NCI-H2029 treated with DMSO at 0.1 percent for 48 hours (cell line): ENCODE measurements at places on chromosomes 3 and 15.

- no peak for DNase-seq
Measured at GRCh38 chr3:120795959-120796358, 53.4 kb downstream of the GTF2E1 start.

- no peak for DNase-seq
Measured at GRCh38 chr15:35852818-35853624, 307.1 kb upstream of the DPH6 start.

- DNase-seq = no peak
Measured at GRCh38 chr3:168813225-168813802, 717.6 kb upstream of the GOLIM4 start.

DNA sequence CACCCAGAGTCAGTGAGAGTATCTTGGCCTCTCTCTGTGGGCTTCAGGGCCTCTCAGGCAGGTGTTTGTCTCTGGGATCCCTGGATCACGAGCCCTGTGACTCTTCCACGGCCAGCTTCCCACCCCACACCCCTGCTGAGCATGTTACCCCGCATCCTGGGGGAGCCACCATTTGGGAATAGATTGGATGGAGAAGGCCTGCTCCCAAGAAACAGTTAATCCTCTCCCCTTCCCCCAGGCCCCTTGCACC, 15.5 kb upstream of the SRP14 start:
- DNase-seq = no peak

- no peak for DNase-seq
Measured at GRCh38 chr15:42151736-42152135, 4.7 kb downstream of the PLA2G4F start.

DNA sequence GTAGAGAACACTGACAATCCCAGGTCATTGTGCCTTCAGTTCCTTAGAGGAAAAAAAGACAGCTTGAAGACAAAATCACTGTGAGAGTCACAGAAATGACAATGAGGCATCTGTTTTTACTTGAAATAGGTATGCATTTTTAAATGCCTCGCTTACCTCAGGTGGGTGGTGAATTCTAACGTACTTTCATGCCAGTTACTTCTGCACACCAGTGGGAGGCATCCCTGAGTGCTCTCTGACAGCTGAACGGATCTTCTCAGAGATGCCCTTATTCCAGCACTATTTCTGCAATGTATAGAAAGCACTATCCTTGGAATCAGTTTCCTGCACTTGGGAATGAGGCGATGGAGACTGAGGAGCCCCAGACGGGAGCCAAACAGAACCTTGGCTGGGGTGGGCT, 16.2 kb downstream of the DPH3 start:
- DNase-seq = no peak

DNA sequence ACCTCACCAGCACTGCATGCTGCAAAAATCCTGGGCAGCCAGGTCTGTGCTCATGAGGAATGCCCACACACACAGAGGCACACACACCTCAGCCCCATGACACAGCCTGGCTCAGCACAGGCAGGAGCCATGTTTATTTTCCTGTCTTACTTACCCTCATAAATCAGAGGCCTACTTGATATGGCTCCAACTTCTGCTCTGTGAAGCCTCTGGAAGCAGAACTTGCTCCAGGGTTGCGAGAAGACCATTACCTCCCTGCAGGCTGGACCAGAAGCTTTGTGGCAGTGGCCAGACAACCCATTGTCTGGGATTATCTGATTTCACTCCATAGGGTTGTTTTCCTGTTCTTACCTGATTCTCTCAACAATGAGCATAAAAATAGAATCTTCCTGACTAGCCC, 43.8 kb upstream of the CMTM8 start:
- no peak for DNase-seq

- DNase-seq = no peak
Measured at GRCh38 chr3:175526609-175527280, 667.6 kb downstream of the NAALADL2 start.

DNA sequence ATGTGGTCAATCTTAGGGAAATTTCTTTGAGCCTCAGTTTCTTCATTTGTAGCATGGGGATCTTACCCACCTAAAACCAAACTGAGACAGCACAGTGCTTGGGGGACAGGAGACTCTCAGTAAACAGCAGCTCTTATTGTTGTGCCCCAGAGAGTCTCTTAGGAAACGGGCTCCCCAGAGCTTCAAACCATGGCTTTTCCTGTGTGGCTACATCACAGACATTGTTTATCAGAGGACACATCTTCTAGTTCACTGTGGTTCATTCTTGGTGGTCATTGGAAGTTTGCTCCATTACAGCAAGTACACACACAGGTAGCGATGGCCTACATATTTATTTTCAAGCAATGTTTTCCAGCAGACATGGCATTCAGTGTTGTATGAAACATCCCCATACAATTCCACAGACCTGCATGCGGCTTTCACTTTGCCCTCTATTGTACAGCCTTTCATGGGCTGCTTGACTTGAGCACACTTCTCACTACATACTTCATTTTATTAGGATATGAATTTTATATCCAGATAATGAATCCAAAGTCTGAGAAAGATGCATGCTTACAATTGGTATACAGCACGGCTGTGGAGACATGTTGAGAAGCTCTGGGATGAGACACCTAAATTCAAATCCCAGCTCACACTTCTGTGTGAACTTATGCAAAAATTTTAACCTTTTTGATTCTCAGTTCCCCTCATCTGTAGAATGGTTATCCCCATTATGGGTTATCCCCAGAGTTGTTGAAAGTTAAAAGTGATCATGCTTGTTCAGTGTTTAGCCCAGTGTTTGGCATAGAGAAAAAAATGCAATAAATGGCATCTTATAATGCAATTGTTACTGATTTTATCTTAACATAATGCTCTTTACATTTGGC, 84.8 kb upstream of the ICE2 start:
- no peak for DNase-seq

DNA sequence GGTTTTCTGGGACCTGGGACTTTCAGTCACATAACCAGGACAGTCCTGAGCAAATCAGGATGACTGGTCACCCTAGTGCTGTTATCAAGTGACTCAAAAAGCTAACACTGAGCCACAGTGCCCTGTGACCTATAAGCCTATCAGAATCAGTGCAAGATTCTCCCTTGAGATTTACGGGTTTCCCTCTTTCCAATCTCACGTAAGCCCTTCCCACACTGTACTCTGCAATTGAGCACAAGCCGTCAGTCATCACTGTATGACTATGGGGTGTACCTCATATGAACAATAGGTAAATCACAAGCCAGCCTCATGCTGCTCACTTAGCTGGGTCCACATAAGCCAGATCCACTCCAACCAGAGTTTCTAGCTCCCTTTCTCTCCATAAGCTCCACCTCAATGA, 21.0 kb upstream of the CLDN18 start:
- DNase-seq = no peak

- no peak for DNase-seq
Measured at GRCh38 chr3:151034303-151034702, 51.2 kb upstream of the MED12L start.

DNA sequence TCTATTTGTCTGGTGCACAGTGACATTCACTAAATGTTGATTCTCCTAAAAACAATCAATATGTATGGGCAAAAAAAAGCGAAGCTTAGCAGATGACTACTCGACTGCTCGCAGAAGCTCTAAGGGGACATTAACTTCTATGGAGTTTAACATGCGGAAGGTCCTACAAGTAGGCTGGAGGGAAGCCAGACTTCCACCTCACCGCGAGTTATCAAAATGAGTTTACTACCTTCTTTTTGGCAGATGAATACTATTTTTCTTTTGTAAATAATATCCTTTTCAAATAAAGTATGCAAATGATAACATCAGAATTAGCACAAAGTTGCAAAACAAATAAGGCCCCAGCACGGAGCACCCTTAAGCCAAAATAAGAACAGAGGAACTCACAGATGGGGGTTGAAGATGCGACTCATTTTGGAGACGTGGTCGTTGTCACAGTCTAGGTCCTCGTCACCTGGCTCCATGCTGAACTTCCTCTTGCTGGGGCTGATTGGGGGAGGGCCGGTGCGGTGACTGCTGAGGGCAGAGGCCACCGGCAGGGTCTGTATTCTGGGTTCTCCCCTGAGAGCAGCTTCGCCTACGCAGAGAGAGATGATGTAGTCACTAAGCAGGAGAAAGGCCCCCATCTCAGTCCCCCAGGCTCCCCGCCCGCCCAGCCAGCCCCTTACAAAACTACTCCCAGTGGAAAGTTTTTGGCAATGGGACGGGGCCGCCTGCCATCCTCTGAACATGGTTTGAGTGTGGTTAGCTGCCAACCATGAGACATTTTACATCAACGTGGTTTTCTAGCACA, 42.1 kb downstream of the VGLL4 start:
- DNase-seq = no peak

DNA sequence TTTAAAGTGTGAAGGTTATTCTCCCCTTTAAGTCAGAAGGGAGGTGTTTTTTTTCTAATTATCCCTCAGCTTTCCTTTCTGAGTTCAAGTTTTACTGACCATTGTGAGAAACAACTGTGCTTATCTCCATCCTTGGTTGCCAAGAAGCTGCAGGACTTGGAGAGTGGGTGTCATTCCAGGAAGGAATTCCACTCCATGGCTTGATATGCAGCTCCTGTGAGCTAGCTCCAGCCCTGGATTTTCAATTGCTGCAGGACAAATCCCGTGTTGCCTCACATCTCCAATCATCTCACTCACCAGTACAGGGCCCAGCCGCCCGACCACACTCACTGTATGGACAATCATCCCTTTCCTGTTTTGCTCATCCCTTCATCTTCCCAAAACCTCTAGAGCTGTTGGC, 122.5 kb downstream of the IGSF11 start:
- DNase-seq = no peak

DNA sequence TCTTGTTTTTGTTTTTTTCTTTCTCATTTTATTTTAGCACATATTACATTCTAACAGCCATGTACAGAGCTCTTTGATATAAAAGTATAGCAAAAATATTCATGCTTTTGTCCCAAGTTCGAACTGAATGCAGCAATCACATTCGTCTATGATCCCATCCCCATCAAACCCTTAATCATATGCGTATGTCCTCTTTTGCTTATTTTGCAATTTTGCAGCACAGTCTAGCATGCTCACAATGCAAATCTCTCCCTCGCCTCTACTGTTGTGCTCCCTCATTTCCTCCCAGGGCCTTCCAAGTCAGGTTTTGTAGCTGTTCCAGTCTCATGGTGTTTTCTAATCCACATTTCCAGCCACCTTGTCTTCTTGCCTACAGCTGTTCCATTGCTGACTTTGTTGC, 144.6 kb upstream of the VEPH1 start:
- DNase-seq = no peak

DNA sequence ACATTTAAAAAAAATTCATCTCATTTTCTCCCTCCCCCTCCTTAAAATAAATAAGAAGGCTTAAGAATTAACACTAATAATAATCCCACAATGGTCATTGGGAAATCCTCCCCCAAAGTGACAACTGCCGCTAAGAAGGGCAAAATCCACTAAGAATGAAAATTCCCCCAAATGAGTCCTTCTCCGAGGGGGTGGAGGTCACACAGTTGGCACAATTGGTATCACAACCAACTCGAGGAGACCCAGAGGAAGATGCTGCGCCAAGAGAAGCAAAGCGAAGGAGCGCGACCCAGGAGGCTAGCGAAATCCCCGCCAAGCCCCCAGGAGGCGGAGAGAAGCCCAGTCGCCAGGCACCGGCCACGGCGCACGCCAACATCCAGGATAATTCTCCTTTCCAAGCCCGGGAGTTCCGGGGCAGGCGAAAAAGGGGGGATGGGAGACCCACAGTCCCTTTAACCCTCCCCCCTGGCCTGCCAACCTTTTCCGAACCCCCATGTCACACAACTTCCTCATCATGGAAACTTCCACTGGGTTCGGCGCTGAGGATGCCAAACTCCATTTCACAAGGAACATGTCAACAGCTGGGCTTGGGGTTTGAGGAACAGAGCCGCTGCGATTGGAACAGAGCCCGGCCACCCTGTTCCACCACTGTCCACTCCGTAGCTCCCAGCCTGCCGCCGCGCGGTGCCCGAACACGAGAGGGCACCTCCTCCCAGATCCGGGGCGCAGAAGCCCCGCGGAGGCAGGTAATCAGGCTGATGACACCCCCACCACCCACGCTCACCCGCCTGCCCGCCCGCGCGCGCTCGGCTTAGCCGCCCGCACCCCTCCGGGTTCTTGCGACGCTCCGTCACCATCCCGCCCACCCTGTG, 668 bp downstream of the THRB start:
- DNase-seq = no peak

- DNase-seq = no peak
Measured at GRCh38 chr3:158213461-158213860, 103.6 kb downstream of the RSRC1 start.

GRCh38 chr3:175608911-175609310, 749.8 kb downstream of the NAALADL2 start:
- peak; percentile 61 for DNase-seq

DNA sequence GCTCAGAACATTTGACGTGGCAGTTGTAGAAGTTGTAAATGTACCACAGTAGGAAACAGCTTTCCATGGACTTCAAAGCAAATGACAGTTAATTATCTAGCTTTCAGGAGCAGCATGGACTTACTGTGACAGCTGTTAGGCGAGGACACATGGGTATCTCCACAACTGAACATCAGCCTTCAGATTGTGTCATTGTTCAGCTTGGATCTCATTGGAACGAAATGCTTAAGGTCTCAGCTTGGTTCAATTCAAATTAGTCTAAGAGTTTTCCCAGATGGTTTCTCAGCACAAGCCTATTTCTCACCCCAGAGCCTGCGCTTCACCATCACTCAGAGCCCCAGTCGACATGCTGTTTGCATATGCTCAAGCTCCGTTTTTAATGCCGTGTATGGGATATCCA, 21.1 kb upstream of the GYG1 start:
- DNase-seq = no peak

DNA sequence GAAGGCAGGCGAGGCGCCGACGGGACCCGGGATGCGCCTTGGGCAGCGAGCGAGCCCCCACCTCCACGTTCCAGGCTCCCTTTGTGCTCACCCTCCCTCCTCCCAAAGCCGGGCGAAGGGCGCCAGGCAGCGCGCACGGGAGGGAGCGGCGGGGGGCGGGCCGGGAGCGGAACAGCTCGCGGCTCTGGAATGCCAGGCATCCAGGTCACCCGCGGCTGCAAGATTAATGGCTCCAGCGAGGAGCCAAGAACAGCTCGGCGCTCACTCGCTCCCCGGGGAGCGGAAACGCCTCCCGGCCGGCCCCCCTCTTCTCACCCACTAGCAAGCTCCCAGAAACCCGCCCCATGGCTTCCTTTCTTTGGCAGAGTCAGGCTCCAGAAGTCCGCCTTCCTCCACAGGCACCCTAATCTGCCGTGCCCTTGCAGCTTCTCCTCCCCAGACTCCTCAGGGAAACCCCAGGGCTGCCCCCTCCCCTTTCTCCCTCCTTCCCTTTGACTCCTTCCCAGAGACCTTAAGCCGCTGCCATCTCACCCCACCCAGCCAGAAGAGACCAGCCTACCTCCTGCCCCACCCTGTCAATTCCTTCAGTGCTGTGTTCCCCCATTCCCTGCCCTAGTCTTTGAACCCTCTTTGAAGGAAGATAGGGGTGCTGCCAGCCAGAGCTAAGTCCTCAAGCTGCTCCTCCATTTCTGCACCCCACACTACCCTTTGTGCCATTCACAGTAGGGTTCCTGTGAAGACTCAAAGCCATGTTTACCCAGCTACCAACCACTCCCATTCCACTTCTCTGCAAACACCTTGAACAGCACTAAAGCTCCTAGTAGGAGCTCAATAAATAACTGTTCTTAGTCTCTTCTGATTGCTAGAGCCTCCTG, 9.9 kb downstream of the AMOTL2 start:
- no peak for DNase-seq

GRCh38 chr3:181756645-181757297, 45.0 kb downstream of the SOX2 start:
- DNase-seq = peak; percentile 35
